ENCODE measurements at places on chromosomes 5 and 9.

GRCh38 chr5:8316608-8317280, 447.8 kb downstream of the MTRR start:
- DNase-seq, result no peak

- no peak for DNase-seq
Observed at GRCh38 chr5:33854733-33855151, 37.0 kb downstream of the ADAMTS12 start.

GRCh38 chr5:58394339-58394738, 65.5 kb downstream of the PLK2 start:
- DNase-seq, result no peak

GRCh38 chr9:84323858-84324257, 16.7 kb downstream of the SLC28A3 start:
- DNase-seq, result no peak

DNA sequence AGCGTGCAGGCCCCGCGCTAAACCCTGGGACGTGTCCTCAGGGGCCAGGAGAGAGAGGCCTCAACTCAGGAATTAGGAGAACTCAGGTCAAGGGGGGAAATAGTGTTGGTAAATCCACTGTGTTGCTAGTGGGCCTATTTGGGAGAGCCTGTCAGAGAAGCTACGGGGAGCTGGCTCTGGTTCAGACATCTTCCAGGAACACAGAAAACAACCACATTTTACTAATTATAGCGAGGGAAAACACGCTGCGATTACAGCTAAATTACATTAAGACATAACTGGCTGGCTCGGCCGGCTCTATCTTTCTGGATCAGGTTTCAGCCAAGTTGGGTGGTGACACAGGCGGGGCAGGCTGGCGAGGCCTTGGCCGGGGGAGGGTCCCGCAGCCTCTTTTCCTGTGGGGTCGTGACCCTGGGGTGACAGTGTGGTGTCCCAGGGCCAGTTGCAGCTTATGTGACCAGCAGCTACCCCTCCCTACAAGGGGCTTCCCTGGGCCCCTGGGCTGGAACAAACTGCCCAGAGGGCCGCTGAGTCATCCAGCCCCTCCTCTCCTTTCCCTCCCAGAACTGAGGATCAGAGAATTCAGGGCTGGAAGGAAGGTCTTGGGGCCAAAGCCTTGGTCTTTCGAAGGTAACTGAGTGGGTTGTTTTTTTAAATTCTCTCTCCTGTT, 75.1 kb downstream of the FGF18 start:
- DNase-seq, result no peak

- no peak for DNase-seq
Observed at GRCh38 chr5:117131048-117131679, 556.5 kb upstream of the SEMA6A start.

DNA sequence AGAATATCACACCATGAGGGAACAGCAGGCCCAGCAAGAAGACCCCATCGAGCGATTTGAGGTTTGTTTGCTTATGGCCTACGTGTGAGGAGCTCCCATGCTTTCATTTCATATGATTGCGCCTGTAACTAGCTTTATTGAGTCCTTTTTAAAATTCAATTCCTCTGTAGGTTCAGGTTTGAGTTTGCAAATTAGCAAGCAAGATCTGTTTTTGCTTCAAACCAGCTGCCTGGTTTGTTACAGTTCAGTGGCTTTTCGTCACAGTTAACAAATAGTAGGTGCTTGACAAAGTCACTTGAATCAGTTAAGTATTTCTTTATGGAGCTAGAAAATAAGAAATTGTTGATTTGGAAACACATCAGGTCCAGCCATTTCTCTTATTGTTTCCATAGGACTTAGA, 56.3 kb downstream of the GPR21 start:
- DNase-seq, result no peak

GRCh38 chr9:129522351-129522750, 98.5 kb downstream of the C9orf50 start:
- DNase-seq, result no peak

GRCh38 chr5:158638396-158638795, 461.3 kb downstream of the EBF1 start:
- no peak for DNase-seq

GRCh38 chr9:4750023-4750673, 9.1 kb upstream of the AK3 start:
- no peak for DNase-seq

- DNase-seq, result no peak
Observed at GRCh38 chr5:148760945-148761638, 65.3 kb upstream of the ADRB2 start.

DNA sequence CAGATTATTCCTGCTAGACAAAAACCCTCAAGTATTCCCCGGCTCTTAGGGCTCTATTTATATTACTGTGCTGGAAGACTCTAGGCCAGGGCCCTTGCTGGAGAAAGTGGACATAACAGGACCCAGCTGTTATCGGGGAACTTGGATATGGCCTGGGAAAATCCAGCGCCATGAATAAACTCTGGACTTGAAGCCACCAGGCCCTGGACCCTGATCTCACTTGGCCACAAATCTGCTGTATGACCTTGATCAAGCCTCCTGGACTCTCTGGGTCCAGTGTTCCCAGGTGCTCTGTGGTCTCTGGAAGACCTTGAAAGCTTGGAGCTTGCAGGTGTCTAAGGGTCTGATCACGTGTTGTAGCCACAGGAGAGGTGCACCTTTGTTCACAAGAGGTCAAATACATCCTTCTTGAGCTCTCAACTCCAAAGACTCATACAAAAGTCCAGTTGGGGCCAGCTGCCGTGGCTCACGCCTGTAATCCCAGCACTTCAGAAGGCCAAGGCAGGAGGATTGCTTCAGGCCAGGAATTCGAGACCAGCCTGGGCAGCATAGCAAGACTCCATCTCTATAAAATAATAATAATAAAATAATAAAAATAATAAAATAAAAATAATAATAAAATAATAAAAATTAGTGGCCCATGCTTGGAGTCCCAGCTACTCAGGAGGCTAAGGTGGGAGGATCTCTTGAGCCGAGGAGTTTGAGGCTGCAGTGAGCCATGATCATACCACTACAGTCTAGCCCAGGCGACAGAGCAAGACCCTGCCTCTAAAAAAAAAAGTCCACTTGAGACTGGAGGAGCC, 26.5 kb downstream of the COL27A1 start:
- DNase-seq, result no peak

DNA sequence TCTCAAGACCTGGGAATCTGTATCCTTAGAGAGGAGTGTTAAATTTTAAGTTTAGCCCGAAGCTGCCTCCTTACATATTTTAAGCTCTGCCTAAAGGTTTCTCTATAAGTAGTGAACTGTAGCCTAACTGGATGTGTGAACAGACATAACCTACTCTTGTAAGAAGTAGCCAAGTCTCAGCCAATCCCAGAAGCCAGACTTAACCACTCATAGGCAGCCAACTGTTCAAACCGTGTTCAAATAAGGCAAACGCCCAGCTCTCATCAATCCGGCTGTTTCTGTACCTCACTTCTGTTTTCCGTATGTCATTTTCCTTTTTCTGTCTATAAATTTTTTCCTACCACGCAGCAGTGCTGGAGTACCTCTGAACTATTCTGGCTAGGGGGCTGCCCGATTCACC, 58.7 kb upstream of the HRH2 start:
- DNase-seq, result no peak

DNA sequence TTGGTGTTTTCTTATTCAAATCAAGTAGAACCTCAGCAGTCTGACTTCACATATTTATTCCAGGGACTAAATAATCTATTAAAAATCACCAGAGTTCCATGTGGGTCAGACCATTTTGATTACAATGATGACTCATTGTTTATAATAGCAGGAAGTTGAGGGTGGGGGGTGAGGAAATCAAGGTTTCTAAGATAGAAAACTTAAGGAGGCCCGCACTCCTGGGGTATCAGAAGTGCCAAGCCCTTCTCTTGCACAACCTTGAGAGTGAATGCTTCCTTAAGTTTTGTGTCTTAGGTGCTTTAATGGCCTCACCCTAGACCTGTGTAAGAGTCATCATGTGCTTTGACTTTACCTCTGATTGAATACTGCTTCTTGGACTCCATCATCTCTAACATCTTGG, 31.9 kb upstream of the NPR3 start:
- DNase-seq, result no peak

DNA sequence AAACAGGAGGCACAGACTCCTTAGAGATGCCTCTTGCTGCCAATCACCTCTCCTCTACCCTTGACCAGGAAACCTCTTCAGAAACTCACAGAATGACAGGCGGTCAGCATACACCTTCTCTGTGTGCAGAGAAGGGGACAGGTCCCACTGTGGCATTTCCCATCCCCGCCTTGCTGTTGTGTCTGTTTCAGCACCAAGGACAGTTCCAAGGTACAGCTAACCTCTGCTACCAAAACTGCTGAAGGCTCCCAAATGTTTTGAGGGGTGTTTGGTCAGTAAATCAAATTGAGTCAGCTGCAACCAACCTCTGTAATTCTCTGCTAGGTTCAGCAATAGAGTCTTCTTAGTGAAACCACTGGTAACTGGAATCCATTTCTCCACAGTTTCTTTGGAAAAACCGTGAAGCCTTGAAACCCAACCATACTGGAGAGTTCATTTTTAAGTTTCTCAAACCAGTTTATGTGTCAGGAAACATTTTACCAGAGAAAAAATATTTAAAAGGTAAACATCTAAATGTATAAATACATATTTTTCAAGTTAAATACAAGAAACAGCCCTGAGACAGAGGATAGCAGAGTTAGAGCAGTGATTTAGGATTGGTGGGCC, 122.0 kb downstream of the DRD1 start:
- no peak for DNase-seq

DNA sequence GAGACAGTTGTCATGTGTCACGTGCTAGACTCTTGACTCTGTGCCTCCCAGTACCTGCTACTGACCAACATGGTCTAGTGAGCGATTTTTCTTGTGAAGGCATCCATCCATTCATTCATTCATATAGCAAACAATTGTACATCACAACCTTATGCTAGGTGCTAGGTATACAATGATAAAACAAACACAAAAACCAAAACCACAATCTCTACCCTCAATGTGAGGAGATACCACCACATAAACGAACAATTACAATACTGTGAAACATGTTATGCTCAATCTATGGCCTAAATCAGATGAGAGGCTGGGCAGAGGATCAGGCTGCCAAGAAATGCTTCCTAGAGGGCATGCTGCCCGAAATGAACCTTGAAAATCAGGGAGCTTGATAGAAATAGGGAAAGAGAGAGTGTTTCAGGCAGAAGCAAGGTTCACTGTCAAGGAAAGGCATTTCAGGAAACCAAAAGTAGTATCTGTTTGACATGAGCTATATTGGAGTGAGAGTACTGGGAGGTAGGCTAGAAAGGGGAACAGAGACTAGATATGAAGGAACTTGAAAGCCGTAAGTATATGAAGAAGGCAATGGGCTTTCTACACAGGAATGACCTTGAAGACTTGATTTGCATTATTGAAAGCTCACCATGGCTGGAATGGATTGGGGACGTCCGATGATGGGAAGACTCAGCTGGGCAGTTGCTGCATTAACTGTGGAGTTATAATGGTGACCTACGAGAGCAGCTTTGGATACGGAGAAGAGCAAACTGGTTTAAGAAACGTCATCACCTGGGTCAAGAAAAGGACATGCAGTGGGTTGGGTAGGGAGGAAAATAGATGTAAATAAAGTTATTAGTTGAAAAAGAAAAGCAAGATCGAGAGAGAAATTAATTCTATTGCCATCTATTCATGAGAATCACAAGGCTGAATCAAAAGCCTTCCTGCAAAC, 90.1 kb downstream of the THBS4 start:
- DNase-seq, result no peak

GRCh38 chr5:43649256-43649655, 46.3 kb downstream of the NNT start:
- DNase-seq, result no peak

DNA sequence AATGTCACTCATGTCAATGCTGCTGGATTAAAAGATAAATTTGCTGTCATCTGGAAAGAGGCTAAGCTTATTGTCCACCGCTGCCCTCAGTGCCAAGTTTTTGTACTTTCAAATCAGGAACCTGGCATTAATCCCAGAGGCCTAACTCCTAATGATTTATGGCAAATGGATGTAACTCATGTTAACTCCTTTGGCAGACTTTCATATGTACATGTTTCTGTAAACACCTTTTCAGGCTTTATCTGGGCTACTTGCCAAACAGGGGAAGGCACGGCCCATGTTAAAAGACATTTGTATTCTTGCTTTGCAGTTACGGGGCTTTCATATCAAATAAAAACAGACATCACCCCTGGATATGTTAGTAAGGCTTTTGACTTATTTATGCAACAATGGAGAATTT, 608.0 kb upstream of the ACO1 start:
- no peak for DNase-seq

GRCh38 chr9:11755951-11756350, 937.2 kb upstream of the TYRP1 start:
- no peak for DNase-seq

All from activated CD8-positive, alpha-beta memory T cell treated with anti-CD3 and anti-CD28 coated beads for 1 hour (primary cell).